NCI-H774 (cell line): ENCODE measurements at places on chromosomes 11 and 22.

GRCh38 chr11:78731027-78731426 lies 156.4 kb upstream of the NARS2 start:
- DNase-seq, result no peak

DNA sequence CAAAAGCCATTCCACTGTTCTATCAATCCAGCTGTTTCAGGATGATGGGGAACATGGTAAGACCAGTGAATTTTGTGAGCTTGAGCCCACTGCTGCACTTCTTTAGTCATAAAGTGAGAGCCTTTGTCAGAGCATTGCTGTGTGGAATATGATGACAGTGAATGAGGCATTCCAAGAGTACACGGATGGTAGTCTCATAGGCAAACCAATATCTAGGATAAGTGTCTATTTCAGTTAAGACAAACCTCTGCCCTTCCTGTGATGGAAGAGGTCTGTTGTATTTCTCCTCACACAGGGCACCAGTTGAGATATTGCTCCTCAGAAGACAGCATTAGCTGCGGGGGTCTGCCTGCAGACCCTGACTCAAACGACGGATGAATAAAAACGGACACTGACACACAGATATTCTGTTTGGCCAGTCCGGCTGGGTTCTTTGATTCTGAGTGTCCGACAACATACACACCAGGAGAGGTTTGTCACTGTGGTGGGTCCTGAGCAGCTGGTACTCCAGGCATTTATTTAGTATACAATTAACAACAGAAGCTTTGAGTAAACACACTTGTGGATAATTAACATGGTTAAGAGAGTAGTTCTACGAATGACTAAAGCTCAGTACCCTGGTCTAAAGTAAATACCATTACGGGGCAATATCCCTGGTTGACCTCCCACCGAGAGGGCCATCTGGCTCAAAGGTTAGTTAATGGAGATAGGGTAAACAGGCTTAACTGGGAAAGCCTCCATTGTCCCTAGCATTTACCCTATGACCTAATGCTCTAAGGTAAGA lies 121.7 kb downstream of the ZNF280B start:
- DNase-seq, result peak; percentile 90

DNA sequence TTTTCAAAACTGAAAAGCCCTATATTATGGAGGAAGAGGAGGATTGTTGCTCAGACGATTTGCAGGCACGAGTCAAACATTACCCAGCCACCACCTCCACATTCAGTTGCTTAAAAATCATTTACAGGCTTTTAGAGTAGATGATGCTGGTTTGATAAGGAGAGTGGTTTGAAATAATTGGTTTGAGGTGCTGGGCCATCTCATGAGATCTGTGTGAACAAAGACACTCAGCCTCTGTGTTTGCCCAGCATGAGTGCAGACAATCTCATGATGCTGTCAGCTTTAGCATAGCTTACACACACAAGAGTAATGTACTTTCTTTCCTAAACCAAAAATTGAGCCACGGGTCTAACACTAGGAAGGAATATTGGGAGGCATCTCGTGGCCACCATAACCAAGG lies 4.3 kb downstream of the SLC43A3 start:
- DNase-seq, result no peak

DNA sequence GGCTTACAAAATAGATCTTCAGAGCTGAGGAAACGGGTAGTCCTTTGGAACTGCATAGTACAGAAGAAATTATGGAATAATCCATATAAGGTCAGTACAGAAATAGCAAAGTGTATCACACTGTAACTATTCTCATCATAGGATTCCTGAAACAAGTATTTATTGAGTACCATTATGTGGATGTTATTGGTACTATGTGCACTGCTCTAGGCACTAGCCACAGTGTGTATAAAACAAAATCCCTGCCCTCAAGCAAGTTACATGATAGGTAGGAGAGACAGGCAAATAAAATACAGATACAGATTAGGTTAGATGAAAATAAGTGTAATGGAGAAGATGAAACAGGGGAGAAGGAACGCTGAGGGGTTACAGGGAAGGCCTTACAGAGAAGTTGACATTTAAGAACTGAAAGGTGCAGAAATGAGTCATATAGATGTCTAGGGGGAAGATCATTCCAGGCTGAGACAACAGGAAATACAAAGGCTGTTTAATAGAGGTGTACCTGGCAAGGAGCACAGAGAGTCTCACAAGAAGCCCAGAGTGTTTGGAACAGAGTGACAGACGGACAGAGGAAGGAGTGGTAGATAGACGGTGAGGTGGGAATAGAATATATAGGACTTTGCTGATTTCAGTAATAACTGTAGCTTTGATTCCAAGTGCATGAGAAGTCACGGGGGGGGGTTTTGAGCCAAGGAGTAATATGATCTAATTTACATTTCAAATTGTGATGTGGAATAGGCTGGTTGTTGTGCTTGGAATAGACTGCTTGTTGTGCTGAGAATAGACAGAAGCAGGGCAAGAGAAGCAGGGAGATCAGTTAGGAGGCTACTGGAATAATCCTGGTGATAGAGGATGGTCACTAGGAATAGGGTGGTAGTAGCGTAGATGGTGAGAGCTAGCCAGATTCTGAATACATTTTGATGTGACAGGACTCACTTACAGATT lies 13.7 kb downstream of the RNF141 start:
- DNase-seq, result no peak

DNA sequence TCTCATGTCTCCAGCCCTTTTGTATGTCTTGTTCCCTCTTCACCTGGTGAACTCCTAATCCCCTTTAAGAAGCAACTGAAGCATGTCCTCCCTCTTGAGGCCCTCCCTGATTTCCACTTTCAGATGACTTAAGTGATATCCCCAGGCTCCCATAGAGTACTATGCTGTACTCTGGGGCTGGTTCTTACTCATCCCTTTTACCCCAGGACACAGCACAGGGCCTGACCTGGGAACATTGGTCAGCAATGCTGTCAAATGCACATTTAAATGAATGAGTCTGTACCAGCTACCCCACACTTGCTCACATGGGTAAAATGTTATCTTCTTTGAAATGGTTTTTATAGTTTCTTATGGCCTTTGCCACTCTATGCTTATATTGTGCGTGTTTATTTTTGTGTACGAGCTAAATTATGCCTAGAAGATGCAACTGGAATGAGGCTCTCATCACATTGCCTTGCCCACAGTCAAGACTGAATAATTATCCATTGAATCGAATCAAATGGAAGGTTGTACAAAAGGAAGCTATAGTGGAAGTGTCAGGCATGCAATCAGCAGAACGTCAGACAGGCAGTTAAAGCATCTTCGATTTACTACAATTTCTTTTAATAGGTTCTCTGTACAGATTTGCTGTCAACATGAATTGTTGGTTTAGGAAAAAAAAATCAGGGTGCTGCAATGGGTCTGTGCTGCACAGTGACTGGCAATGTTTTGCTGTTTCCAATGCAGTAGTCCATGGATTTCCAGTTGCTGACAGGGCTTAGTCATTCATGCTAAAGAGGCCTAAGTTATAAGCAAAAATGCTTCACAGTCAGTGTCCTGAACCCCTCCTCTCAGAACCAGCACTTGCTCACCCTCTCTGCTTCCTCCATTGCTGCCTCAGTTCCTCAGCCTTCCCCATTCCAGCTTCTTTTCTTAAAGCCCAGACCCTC lies 79.5 kb downstream of the PARVA start:
- DNase-seq, result no peak

- no peak for DNase-seq
These were observed 81.4 kb downstream of the KCNQ1 start for GRCh38 chr11:2525941-2526807.

DNA sequence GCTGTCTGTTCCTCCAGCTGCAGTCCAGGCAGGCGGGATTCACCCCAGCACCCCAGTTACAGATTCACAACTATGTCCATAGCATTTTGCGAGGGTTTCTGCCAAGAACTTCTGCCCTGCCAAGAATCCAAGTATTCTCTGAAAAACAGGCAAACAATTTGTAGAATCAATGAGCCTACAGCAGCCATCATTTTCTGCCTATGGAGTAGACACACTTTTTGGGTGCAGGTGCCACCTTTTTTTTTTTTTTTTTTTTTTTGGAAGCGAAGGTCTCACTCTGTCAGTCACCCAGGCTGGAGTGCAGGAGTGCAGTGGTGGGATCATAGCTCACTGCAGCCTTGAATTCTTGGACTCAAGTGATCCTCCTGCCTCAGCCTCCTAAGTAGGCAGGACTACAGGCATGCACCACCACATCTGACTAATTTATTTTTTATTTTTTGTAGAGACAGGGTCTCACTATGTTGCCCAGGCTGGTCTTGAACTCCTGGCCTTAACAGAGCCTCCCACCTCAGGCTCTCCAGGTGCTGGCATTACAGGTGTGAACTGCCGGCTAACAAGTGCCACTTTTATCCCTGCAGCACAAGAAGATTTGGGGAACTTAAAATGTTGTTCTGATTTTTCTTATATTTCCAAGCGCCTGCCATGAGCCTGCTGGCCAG lies 195.1 kb downstream of the SNX19 start:
- DNase-seq, result no peak

DNA sequence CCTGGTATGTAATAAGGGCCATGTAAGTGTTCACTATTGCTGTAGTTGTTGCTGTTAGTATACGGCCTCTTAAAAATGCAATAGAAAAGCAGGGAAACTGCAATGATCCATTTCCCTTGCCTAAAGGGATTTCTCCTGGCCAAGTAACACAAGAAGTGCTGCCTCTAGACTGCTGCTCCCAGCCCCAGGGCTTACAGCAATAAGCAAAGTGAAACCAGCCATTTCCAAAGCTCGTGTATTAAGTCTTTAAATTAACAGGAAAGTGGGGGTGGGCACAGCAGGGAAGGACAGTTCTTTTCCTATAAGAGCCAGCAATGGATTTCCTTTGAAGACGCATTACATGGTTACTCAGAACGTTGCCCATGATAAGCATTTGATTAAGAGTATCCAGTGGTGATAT lies 36.9 kb upstream of the WT1 start:
- DNase-seq, result no peak

GRCh38 chr11:114964676-114965214 lies 286.4 kb downstream of the NXPE2 start:
- no peak for DNase-seq

GRCh38 chr11:32326522-32326921 lies 108.8 kb downstream of the WT1 start:
- DNase-seq, result no peak

DNA sequence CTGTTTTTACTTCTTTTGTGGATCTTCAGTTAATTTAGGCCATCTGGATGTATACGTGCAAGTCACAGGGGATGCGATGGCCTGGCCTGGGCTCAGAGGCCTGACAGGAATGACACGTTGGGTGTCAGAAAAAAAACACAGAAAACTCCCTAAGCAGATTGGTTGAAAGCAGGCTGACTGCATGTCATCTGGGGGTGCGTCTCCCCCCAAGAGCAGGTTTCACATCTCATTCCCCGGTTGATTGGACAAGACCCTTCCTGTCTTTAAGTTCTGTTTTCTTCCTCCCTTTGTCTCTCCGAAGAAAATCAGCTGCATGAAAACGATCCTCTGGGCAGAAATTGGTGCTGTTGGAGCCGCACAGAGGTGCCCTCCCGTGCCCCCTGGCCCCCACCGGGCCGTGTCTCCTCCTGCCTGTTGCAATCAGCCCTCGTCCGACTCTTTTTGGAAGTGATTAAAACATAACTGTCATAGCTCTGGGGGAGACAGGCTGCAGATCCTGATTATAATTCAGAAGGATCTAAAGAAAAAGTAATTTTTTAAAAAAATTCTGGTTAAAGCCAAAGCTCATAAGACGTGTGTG lies 71.8 kb upstream of the PARVG start:
- no peak for DNase-seq

DNA sequence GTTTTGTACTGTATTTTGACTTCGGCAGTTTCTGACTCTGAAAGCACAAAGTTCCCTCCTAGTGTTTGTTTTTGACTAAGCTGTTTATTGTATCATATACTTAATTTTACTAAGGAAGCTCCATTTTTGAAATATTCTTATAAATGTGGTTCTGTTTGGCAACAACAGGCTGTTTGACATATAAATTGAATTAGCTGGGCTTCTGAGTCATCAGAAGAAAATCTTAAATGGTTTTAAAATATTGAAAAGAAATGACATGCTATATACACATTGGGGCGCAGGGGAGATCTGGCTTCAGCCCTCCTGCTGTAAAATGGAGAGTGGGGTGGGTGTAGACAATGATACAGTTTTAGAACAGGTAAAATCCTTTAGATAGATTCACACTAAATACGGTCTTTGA lies 38.6 kb downstream of the SHISA8 start:
- no peak for DNase-seq

DNA sequence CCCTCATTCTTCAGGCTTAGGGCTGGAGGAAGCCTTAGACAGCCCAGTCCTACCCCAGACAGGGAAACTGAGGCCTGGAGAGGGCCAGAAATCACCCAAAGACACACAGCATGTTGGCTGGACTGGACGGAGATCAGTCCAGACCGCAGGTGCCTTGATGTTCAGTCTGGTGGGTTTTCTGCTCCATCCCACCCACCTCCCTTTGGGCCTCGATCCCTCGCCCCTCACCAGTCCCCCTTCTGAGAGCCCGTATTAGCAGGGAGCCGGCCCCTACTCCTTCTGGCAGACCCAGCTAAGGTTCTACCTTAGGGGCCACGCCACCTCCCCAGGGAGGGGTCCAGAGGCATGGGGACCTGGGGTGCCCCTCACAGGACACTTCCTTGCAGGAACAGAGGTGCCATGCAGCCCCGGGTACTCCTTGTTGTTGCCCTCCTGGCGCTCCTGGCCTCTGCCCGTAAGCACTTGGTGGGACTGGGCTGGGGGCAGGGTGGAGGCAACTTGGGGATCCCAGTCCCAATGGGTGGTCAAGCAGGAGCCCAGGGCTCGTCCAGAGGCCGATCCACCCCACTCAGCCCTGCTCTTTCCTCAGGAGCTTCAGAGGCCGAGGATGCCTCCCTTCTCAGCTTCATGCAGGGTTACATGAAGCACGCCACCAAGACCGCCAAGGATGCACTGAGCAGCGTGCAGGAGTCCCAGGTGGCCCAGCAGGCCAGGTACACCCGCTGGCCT lies 641 bp downstream of the APOC3 start:
- no peak for DNase-seq

DNA sequence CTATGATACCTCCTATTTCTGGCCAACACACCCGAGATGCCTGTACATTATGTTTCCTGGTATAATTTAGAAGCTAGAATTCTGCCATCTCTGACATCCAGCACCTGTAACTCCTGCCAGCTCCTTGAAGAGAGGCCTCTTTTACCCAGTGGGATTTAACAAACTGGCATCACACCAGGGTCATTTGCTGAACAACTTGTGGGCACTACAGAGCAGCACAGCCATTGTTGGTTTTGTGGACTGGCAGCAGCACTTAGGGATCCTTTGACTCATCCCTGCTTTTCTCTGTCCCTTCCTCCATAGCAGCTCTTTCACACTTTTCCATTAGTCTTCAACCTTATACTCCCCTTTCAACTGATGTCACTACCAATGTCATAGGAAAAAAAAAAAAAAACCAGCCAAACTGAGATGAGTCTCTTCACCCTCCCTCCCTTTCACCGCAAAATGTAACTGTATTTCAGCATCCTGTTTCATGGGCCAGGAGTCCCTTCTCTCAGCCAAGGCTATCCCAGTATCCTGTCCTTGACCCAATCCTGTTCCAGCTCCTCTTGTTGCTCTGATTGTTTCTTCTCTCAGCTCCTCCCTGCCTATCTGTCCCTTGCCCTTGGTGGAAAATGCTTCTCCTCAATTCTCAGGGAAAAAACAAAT lies 68.7 kb downstream of the PPFIBP2 start:
- DNase-seq, result no peak
